Activated naive CD4-positive, alpha-beta T cell (primary cell): ENCODE measurements at places on chromosomes 1 and 21.

DNA sequence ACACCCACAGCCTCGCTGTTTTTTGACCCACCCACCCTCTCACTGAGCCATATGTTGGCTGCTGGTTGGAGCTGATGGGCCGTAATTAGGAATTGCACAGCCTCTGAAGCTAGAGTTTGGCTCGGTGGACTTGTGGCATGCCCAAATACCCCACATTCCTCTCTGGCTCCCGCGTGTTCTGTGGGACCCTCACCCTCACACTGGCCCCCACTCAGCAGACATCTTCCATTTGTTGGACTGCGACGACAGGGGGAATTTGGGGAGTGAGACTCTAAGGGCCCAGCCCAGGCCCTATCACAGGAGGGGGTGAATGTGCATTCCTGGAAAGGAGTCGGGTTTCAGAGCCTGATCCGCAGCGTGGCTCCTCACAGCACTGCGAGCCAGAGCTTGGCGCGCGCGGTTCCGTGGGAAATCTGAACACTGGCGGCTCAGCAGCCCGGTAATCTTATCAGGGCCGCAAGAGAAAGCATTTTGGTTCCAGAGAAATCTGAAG lies 5.2 kb downstream of the RCSD1 start:
- DNase-seq: no peak

GRCh38 chr21:24470852-24471251 lies 1136.4 kb downstream of the MRPL39 start:
- DNase-seq: no peak

DNA sequence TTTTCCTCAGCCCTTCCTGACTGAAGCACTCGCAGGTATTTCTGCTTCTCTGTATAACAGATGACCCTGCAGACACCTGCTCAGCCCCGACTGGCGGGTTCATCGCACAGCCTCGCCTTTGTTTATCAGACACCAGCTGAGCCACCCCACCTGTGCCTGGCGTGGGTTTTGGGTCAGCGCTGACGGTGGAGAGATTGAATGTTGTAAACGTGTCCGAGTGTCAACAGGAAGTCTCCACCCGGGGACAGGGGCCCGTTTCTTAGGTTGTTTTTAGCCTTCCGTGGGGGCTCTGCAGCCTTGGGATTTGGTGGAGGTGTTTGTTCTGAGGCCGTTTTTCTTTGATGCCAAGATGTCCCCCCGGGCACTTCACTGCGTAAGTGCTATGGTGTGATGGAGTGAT lies 60.1 kb downstream of the COL18A1 start:
- DNase-seq: no peak

DNA sequence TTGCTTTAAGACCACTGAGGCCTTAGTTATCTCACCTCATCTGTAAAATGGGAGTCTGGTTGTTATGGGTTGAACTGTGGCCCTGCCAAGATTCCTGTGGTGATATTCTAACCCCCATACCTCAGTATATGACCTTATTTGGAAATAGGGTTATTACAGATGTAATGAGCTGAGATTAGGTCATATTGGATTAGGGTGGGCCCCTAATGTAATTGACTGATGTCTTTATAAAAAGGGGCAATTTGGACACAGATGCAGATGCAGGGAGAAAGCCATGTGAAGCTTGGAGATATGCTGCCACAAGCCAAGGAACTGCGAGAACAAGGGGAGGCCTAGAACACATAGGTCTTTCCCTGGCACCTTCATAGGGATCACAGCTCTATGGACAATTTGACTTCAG lies 3.9 kb downstream of the C1orf87 start:
- no peak for DNase-seq

GRCh38 chr1:180281490-180281889 lies 51.4 kb downstream of the LHX4 start:
- no peak for DNase-seq

DNA sequence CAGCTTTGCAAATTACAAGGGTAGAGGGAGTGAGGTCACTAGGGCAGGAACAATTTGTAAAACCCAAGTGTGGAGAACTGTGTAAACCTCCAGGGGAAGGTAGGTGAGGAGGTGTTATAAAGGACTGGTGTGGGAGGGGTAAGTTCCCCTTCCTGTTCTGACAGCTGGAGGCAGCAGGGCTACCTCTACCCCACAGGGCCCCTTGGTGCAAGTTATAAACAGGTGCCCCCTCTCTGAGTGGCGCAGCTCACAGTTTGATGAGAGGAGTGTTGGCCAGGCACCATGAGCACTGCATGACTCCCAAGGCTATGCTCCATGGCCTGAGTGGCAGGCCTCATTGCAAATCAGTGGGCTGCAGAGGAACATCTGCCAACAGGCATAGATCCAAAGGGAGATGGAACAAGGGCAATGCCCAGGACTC lies 41.0 kb downstream of the MFSD2A start:
- no peak for DNase-seq

GRCh38 chr1:212009561-212009960 lies 25.8 kb downstream of the INTS7 start:
- no peak for DNase-seq

GRCh38 chr1:205492774-205493173 lies 11.7 kb upstream of the CDK18 start:
- DNase-seq: no peak

DNA sequence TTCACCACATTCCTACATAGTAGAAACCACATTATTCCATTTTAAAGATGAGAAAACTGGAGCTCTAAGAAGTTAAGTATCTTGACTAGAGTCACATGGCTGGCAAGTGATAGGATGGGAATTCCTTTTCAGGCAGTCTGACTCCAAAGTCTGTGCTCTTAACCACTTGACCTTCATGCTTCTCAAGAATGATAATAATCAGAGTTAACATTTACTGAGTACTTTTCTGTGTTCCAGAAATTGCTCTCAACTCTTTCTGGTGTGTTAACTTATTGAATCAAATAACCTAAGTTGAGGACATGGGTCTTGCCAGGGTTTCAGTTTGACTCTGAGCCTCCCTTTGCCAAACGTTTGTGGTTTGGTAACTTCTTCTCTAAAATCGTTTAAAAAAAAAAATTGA lies 169.4 kb downstream of the RASAL2 start:
- no peak for DNase-seq

DNA sequence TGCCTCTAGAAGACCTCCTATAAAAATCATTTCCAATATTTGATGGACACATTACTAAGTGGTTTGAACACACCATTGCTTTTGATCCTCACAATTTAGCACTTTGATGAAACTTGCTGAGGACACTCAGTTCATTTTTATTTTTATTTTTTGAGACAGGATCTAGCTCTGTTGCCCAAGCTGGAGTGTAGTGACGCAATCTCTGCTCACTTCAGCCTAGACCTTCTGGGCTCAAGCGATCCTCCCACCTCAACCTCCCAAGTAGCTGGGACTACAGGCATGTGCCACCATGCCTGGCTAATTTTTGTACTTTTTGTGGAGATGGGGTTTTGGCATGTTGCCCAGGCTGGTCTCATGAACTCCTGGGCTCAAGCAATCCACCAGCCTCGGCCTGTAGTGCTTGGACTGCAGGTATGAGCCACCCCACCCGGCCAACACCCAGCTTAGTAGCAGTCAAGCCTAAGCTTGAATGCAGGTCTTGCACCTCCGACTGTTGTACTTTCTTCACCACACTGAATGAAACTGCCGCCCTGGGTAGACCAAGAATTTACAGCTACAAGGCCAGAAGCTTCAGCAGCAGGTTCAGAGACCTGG lies 24.8 kb upstream of the ATP2B4 start:
- DNase-seq: no peak

- DNase-seq: no peak
Measured at GRCh38 chr21:38474124-38474523, 24.2 kb downstream of the ERG start.

- no peak for DNase-seq
Measured at GRCh38 chr21:38042246-38042645, 126.0 kb upstream of the KCNJ6 start.

DNA sequence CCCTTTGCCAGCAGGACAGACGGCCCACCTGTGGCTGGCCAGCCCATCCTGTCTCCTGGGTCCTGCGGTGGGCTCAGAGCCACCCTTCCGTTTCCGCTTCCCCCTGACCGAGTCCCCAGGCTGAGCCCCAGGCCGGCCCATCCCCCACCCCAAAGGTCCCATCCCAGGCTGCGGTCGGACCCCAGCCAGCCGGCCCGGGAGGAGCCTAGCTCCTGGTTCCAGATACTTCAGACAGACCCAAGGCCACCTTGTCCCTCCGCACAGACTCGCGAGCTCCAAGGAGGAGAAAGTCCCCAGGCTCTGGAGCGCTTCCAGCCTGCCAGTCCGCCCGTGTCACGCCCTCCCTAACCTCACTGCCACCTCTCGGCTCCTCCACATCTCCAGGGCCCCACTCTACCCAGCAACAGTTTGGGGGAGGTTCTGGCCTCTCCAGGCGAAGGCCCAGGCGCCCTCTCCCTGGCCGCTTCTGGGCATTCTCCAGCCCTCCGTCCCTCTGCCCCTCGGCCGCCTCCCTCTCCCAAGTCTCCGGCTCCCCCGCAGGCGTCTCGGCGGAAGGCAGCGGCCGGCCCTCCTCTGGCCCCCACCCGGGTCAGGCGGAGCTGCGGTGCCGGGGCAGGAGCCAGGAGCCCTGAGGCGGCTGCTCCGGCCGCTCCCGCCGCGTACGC lies 835 bp downstream of the LRRN2 start:
- DNase-seq: no peak

DNA sequence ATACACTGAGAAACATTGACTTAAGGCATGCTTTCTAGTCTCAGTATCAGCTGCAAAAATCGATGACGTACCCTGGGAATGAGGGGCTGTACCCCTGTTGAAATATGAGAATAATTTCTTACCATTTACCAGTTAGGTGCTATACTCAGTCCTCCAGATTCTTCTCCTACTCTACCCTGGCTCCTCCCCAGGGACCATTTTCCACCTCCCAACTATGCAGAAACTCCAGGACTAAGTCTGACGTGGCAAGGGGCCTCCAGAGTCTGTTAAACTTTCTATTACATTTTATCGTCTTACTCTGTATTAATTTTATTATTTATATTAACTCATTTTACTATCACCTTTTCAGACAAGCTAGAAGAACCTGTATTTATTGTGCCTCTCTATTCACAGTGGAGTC lies 124.3 kb downstream of the CYYR1 start:
- no peak for DNase-seq

DNA sequence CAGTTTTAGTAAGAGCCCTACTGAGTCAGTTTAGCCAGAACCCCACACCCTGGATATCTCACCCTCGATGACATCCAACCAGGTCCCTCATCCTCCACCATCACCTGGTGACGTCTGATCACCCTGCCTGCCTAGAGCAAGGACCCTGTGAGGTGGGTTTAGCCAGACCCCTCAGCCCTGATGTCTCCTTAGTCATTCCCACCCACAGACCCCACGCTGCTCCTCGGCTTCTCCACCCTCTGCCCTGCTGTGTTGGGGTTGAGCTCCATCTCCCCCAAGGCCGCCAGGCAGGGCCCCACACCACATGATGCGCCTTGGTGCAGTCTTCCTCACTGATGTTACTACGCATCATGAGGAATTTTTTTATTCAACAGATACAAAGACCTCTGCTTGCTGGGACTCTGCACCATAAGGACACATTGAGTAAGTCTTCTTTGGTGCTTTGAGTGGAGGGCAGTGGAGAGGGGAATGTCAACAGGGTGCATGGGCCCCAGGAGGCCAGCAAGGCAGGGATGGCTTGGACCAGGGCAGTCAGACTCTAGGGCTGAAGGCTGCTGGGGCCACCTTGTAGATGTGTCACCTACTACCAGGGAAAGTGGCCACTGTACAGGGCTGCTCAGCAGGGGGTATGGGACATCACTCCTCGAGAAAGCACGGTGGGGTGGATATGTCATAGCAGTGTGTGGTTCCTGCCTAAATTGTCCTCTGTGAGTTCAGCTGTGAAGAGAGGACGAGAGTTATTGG lies 1.7 kb upstream of the IBA57 start:
- no peak for DNase-seq

GRCh38 chr1:237119091-237119490 lies 77.1 kb downstream of the RYR2 start:
- no peak for DNase-seq

DNA sequence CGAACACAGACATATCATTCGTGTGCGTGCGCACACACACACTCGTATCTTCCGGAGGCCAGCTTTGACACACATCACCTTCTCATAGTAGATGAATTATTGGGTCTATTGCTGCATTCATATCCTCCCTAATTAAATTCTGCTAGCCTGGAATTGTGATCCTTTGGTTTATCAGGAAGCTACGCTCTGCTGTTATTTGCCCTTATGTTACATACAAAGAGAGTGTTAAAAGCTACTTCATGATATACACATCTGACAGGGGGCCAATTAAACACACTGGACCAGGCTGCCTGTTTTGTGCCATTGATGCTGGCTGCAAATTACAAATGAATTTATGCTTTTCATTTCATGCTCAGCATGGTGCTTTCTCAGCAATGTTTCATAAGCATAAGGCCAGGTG lies 252.0 kb downstream of the RHOU start:
- DNase-seq: no peak

- no peak for DNase-seq
Measured at GRCh38 chr1:35278886-35279554, 10.5 kb downstream of the ZMYM4 start.

DNA sequence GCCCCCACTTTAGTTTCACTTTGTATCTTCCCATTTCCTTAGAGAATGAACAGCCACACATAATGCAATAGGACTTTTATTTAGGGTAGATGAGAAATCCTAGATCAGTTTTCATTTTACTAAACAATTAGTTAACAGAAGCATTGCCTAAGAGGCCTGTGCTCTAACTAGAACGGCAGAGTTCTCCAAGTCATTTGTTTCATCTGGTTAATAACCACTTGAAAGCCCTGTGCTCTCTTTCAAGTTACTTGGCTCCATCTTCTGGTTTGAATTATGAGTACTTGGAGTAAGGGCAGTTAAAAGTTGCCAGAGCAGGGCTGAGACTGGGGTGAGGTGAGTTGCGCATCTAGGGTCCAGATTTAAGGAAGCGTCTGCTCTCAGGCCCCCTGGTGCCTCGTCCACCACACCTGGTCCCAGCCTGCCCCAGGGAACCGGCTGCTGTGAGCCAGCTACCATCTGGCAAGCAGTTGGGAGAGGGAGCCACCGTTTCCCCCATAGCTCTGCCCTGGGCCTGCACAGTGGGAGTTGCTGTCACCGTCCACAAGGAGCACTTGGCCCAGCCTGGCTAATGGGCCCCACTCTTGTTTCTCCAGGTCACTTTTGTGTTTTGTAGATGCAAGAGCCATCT lies 18.1 kb upstream of the SLC44A3 start:
- no peak for DNase-seq

GRCh38 chr1:147756341-147756740 lies 4.1 kb downstream of the GJA5 start:
- no peak for DNase-seq

- no peak for DNase-seq
Measured at GRCh38 chr1:162003830-162004215, 19.8 kb downstream of the OLFML2B start.

GRCh38 chr1:192534666-192535065 lies 40.9 kb upstream of the RGS1 start:
- DNase-seq: no peak

DNA sequence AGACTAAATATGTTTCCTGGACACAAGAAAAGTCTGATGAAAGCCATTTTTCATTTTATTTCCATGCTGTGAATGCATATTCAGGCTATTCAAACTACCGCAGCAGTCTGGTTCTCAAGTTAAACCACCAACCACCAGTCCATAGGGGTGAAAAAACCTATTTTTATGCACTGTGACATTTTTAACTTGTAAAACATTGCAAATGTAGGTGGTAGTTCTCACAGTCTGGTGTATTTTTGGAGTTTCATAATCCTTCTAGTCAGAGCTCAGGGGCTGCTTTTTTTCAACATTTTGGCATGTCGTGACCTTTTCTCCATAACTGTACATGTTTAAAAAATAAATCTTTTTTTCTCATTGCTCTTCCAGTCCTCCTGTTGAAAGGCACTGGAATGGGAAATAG lies 907.6 kb upstream of the ADGRL2 start:
- no peak for DNase-seq

- DNase-seq: no peak
Measured at GRCh38 chr1:115677182-115677555, 35.4 kb downstream of the VANGL1 start.

GRCh38 chr1:48693180-48693579 lies 83.5 kb downstream of the BEND5 start:
- DNase-seq: no peak
